NCI-H2171 (cell line): ENCODE measurements at places on chromosomes 16 and 17.

DNA sequence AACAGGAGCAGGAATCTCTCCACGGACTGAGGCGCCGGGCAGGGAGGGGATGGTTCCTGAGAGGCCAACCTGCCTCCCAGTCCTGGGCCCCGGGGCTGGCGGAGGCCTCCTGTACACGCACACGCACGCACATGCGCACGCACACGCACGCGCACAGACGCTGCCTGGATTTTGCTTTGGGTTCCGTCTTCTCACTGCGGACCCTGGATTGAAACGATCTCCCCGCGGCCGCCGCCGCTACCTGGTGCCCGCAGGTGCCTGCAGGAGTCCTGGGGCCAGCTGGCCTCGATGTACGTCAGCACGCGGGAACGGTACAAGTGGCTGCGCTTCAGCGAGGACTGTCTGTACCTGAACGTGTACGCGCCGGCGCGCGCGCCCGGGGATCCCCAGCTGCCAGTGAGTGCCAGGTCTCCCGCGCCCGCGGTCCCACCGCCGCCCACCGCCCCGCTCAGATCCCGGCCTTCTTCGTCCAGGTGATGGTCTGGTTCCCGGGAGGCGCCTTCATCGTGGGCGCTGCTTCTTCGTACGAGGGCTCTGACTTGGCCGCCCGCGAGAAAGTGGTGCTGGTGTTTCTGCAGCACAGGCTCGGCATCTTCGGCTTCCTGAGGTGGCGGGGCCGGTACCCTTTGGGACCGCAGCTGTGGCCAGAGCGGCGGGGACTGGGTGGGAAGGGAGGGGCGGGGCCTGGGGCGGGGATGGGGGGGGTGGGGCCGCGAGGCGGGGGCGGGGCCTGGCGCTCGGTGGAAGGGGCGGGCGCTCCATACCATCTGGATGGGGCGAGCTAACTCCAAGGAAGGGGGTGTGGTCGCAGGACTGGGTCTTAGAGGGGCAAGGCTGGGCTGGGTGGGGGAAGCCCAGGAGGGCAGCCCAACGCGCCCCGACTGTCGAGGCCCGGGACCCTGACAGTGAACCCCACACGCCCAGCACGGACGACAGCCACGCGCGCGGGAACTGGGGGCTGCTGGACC is 12.3 kb downstream of the CES4A start:
- peak; percentile 66 for DNase-seq

DNA sequence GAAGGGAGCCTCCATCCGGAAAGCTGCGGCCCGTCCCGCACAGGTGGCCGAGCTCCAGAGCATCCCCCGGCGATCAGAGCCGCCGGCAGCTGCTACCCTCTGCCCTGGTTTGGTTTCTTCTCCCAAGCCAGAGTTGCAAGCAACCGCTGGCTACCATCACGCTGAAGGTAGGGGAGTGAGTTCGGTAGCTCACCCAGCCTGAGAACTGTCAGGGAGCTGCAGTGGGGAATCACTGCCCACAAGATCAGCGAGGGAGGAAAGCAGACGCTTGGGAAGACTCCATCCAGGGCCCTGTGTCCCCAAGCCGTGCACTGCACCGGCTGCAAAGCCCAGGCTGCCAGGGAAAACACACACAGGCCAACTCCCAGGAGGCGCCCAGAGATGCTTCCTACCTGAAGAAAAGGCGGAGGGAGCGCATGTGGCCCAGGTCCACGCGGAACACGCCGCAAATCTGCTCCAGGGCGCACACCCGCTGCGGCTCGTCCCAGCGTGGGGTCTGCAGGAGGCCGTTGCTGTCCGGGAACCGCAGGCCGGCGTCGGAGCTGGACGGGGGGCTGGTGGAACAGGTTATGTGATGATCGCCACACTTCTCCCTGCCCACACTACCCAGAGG is 83.3 kb downstream of the TBC1D16 start:
- no peak for DNase-seq

DNA sequence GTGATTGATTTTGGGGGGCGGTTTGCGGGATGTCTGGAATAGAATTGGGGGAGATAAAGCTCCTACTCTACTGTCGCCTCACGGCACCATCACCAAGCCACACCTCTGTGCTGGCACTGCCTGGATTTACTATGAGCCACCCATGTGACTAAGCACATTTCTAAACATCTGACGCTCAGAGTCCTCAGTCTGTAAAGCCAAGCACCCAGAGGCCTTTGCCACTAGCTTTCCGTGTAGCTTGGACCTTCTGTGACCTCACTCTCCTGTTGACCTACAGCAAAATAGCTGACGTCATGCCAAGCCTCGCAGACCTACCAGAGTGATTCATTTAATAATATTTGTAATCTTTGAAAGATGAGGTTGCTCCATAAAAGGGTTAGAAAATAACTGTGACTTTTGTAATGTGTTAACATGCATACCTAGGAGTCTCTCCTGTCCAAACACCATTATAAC is 38.5 kb upstream of the MYOCD start:
- DNase-seq = no peak

DNA sequence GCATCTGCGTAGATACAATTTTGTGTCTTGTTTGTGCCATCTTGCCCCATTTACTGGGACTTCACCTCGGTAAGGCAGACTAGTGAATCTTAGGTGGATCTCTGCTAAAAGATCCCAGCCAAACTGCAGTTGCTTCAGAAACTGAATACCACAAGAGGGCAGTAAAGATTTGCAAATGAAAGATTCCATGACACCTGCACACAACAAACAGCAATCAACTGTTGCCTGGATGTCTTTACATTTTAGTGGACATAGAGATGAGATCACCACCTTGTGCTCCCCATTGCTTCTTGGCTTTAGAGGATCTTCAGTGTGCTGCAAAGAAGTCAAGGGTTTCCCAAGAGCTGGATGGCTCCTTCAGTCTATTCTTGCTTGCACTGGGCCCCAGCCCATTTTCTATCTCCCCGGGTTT is 119.2 kb upstream of the CACNG5 start:
- DNase-seq = peak; percentile 54

GRCh38 chr16:2196162-2196980 is at the start of gene CASKIN1:
TSS of gene CASKIN1 (minus strand) at chr16:2196605. CDS start at chr16:2196432, 173 bp downstream.
- no peak for DNase-seq

DNA sequence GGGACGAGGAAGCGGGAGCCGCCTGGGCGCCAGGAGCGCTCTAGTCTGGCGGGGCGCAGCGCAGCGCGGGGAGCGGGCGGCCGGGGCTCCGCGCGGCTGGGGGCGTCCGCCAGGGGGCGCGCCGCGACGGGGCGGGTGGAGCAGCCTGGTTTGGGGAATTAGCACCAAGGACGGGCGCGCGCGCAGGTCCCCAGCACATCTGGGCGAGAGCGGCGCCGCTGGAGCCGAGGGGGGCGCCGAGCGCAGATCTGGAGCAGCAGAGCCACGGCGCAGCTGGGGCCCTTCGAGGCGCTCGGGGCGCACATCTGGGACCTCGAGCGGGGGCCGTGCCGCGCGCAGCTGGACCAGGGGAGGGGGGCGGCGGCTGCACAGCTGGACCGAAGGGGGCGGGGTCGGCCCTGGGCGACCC is at the start of gene NXPH3:
NXPH3 (plus strand) TSS at position 193 of the 409 bp plus-strand sequence. CDS start 349 bp downstream, outside the sequence.
- peak; percentile 68 for DNase-seq
